Small intestine (tissue), 16 donors: ENCODE measurements at places on chromosomes 5 and 9. TPM values are rescaled to one million over a fixed set of nuclear protein-coding genes. Genes with fewer than 3 reads are reported as not detected.

Gene CDKN2B
- polyA plus RNA-seq = 72.7 TPM

Gene MZB1
- polyA plus RNA-seq = 13.9 TPM

Gene ECPAS
- polyA plus RNA-seq = 61.7 TPM

Gene SHISAL2B
- not detected for polyA plus RNA-seq
